ENCODE measurements at places on chromosomes 7 and 10.

DNA sequence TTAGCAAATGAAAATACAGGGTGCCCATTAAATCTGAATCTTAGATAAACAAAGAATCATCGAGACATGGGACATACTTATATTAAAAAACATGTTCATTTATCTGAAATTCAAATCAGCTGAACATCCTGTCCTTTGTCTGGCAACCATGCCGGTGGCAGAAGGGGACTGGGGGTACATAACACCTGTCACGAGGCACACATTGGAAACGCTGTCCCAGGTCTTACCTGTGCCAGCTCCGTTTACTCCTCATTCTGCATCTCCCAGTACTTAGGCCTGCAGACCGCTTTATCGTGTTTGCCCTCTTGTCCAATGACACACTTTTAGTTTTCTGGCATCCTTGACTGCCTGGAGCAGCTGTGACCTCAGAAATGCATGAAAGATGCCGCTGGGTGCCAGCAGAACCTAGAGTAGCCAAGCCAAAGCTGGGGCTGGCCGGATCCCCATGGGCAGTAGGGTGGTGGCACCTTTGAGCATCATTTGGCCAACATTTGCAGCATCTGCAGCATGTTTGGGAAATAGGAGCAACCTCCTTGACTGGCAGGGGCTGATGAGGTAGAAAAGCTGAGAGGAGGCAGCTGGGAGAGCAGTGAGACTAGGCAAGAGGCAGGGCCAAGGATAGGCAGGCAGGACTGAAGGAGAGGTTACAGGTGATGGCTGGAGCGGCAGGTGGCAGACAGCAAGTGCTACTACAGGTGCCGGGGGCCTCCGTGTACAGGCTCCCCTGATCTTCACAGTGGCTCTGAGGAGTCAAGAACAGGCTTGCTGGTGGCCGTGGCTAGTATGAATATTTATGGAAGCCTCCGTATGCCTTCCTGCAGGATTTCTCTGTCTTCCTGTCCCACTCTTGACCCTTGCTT is 62.3 kb upstream of the BTBD16 start:
- DNase-seq, result no peak

DNA sequence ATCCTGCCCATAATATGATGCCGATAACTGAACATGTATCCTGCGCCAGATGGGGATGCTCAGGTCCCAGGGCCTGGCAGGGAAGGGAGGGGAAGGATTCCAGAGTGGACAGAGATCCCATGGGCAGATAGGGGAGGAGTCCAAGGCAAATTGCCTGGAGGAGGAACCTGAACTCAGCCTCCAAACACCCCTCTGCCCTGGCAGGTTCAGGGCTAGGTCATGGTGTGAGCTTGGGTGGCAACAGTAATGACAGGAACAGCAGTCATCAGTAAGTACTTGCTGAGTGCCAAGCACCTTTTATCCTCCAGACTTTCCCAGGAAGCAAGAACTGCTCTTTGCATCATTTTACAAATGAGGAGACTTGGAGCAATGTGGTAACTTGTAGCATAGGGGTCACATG is 3.8 kb upstream of the PALD1 start:
- DNase-seq, result no peak

DNA sequence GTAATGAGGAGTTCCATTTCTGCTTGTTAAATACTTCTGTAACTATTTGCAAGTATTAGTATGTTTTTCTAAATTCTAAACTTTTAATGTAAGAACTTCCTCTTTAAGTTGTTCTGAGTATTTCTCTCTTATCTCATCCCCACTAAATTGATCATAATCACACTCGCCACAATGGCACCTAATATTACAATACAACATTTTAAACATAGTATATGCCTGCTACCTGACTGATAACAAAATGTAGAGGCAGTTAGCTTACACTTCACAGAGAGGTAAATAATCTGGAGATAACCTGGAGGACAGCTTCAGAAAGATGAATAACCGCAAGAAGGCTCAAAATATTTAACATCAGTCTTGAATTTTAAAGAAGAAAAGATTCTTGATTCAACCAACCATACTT is 48.6 kb downstream of the HIBADH start:
- no peak for DNase-seq

GRCh38 chr10:22159180-22159579 is 58.6 kb downstream of the EBLN1 start:
- no peak for DNase-seq

GRCh38 chr10:90718182-90718581 is 139.7 kb downstream of the HTR7 start:
- DNase-seq, result no peak

GRCh38 chr10:6513476-6513875 is 66.6 kb downstream of the PRKCQ start:
- DNase-seq, result no peak

GRCh38 chr10:59227136-59227673 is 50.8 kb downstream of the PHYHIPL start:
- DNase-seq, result no peak

- DNase-seq, result no peak
Observed at GRCh38 chr7:157949711-157950110, 612.9 kb downstream of the DNAJB6 start.

- no peak for DNase-seq
Observed at GRCh38 chr10:22501413-22501812, 156.1 kb downstream of the SPAG6 start.

GRCh38 chr10:104309980-104310978 is 28.0 kb downstream of the ITPRIP start:
- no peak for DNase-seq

- peak; percentile 81 for DNase-seq
Observed at GRCh38 chr10:79322616-79323543, 24.4 kb upstream of the PPIF start.

- DNase-seq, result no peak
Observed at GRCh38 chr10:77164616-77165311, 472.8 kb downstream of the KCNMA1 start.

DNA sequence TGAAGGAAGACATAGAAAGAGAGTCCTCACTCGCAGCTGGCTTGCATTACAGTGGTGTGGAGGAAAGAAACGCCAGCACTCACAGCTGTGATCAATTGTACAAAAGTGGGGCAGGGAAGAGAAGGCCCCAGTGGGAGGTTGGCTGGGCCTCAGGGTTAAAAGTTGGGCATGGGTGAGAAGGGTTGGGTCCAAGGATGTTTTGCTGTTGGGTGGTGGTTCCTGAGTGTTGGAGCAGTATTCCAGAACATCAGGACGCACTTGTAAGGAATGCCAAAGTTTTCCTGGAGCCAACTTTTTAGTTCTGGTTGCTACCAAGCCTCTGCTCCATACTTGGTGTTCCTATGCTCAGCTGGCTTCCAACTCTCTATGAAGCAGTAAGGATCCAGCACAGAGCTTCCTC is 55.4 kb upstream of the MKRN1 start:
- no peak for DNase-seq

DNA sequence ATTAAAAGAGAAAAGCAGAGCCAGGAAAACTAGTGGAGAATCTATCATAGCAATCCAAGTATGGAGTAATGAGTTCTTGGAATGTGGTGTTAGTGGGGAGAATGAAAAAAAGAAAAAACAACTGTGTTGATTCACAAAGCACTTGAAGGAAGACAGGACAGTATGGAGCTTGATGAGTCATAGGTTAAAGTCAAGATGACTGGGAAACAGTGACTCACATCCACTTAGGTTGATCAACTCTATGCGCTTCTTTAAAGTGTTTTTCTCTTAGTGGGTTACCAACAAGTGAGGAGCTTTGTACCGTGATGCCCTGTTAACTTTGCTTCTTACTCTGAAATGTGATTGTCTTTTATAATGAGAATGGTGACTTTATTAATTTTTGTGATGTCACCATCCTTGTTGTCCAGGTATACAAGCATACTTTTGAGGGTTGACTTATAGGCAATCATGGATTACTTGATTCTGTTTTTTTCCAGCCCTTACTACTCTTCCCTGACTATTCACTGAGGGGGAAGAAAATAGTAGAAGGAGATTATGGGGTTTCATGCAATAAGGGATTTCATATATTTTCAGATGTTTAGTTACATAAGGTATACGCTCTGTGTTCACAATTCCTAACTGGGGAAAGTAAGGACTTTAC is 32.1 kb upstream of the MDFIC start:
- DNase-seq, result peak; percentile 90

- no peak for DNase-seq
Observed at GRCh38 chr7:64849250-64849923, 53.7 kb upstream of the ZNF273 start.

- peak; percentile 33 for DNase-seq
Observed at GRCh38 chr10:70540089-70540788, 61.7 kb downstream of the PALD1 start.

- no peak for DNase-seq
Observed at GRCh38 chr10:124077208-124077993, 16.0 kb downstream of the CHST15 start.

DNA sequence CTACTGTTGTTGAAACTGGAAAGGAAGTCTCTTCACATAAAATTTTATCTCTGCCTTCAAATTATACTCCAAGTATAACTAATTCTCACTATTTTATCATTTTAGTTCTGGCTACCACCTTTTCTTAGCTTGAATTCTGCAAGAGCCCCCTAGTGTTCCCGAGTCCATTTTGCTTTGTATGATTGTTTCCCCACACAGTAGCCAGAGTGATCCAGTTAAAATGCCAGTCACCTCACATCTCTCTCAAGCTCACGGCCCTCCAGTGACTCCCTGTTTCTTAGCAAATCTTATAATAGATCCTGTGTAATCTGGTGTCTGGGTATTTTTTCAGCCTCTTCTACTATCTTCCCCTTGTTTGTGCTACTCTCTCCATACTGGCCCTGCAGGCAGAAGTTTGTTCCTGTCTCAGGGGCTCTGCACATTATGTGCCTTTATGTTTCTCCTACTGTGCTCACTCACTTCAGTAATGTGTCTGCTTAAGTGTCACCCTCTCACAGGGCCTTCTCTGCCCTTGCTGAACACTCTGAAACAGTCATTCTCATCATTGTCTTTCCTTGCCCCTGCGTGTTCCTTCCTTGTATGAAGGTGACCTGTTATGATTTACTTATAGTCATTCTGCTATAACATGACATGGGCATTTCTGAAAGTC is 8.9 kb downstream of the WAC start:
- DNase-seq, result no peak

DNA sequence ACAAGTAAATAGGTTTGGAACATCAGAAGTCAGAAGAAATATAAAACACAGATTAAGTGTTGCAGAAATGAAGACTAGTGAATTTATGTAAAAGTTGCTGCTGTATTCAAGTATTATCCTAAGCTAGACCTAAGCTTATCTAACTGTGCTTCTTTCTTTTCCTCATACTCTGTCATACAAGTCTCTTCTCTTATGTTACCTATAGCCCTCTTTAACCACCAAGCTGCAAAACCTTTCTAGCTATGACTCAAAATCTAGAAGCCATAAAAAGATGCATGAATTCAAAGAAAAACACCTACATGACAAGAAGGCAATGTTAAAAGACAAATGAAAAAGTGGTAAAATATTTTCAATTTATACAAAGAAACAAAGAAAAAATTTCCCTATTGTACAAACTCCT is 23.0 kb downstream of the DENND11 start:
- DNase-seq, result no peak

DNA sequence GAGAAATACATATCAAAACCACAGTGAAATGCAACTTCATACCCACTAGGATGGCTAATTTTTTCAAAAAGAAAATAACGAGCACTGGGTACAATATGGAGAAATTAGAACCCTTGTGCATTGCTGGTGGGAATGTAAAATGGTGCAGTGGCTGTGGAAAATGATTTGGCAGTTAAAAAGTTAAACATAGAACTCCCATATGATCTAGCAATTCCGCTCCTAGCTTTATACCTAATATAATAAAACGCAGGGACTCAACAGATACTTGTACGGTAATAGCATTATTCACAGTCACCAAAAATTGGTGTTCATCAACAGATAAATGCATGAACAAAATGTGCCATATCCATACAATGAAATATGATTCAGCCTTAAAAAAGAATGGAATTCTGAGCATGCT is 58.8 kb upstream of the PLPP4 start:
- DNase-seq, result no peak

- no peak for DNase-seq
Observed at GRCh38 chr10:28217848-28218247, 85.0 kb downstream of the MPP7 start.

GRCh38 chr10:45373576-45374349 is at the start of gene ALOX5:
ALOX5 (plus strand) TSS chr10:45374216; CDS start chr10:45374280, 64 bp downstream.
- no peak for DNase-seq

GRCh38 chr7:79608005-79608404 is 154.5 kb upstream of the MAGI2 start:
- DNase-seq, result no peak
